ENCODE measurements at places on chromosomes 11 and 22.

DNA sequence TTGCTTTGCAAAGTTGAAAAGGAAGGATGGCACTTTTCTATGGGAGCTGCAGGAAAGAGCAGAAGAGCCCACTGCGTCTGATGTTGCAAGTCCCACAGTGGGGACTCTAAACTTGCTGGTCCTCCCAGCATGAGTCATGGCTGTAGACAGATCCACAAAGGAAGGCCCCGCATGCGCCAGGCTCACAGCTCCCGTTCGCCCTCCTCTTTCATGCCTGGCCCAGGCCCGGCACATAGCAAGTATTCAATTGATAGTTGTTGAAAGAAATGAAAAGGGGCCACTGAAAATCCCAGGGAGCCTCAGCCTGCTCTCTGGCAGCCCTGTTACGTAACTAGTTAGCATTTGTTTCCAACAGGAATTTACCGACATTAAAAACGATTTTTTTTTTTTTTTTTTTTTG lies 18.9 kb downstream of the AP1B1 start:
- DNase-seq = no peak

DNA sequence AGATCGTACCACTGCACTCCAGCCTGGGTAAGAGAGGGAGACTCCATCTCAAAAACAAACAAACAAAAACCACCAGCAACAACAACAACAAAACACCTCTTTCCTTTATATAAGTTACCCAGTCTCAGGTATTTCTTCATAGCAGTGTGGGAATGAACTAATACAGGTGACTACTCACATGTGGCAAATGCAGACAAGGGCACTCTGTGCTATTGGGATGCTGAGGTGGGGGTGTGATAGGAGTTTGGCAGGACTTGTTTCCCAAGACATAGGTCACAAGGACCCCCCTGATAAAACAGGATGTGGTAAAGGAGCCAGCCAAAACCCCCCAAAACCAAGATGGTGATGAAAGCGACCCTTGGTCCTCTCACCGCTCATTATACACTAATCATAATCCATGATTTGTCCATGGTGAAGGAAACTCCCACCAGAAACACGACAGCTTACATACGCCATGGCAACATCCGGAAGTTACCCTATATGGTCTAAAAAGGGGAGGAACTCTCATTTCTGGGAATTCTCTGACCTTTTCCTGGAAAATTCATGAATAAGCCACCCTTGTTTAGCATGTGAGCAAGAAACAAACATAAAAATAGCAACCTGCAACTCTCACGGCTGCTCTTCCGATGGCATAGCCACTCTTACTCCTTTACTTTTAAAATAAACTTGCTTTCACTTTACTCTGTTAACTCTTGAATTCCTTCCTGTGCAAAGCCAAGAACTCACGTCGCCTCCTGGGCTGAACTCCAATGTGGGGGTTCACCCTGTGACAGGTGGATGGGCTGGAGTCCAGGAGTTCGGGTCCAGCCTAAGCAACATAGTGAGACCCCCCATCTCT lies 18.8 kb upstream of the INCENP start:
- no peak for DNase-seq

DNA sequence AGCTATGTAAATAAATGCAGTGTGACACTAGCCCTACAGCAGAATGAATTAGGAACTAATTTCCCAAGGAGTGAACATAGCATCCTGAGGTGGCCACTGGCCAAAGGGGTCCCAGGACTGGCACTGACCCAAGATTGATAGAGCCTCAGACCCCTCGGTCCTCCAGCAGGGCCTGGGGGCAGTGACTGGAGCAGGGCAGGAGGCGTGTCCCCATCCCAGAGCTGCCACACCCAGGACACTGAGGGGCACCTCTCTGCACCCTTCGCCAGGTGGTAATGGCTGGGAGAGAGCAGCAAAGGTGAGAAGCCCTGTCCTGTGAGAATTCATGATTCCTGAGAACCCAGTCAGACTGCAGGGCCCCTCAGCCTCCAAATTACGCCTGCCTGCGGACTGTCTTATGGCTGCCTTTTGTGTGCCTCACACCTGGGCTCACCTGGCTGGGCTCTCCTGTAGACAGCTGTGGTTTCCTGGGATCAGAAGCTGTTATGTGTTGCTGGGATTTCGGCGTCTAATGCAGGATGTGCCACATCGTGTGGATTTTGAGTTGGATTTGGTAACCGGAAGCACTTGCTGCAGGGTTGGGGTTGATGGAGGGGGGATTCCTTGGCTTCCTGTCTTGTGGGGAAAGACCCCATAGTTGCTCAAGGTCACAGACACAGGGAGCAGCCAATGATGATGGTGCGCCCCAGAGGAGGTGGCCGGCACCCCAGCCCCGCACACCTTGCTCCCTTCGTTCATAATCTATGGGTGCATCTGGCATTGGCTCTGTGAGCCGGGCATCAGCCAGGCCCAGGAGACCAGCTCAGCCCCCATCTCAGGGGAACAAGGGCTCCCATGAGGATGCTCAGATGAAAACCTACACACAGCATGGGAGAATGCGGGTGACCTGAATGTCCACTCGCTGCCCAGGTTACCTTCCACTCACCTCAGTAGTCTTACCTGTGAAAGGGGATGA lies 582.9 kb downstream of the BRD1 start:
- no peak for DNase-seq

DNA sequence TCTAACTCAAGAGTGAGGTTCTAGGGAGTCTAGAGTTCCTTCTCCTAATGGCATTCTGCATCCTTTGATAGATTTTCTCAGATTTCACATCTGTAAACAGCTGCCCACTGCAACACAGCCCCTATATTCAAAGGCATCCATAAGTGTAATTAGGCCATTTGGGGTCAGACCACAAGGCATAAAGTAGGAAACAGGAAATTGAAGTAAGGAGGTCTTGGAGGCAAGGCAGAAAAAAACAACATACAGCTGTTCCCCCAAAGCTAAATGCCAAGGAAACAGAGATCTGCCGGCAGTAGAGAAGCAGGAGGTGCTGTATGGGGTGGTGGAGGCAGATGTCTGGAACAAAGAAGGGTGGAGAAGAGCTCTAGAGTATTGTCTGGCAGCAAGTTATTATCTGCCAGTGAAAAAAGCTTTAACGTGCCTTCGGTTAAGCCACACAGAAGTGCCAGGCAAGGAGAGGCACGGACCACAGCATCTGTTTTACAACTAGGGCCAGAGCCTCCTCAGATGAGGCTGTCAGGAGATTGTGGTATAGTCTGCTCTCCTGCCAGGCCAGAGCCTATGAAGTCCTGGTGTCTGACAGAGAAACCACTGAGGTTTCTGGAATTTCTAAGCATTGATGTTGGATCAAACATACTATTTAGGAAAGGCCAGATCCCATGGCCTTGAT lies 100.2 kb upstream of the CHRM4 start:
- DNase-seq = no peak

DNA sequence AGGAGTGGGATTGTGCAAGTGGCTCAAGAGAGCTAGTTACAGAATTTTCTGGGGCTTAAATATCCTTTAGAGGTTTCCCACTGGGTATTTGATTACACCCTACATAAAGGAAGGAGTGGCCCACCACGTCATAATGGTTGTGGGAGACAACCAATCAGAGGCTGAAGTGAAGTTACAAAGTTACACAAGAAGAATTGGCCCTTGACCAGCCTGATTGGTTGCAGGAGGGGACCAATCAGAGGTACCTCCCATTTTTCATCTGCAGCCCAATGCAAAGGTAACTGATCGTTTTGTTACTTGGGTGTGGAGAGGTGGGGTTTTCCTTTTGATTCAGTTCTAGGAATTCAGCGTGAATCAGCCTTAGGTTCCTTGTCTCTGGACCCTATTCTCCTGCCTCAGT lies 430.5 kb upstream of the FAT3 start:
- no peak for DNase-seq

GRCh38 chr11:34160049-34160721 lies 54.8 kb downstream of the NAT10 start:
- DNase-seq = no peak

GRCh38 chr11:131839326-131839725 lies 468.9 kb downstream of the NTM start:
- DNase-seq = no peak

DNA sequence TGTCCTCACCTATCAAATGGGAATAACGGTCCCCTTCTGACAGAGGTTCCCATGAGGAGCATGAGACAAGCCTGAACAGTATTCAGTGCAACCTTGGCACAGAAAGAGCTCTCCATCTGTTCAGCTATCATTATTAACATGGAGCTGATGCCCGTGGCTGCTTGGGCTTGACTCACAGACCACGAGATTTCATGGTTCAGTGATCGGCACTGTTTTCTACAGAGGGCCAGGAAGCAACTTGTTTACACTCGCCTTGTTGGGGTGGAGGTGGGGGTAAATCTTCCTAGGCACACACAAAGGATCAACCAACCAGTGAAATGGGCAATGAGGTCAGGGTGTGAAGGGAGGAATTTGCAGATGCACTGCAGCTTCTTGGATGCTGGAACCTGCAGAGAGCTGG lies 88.2 kb downstream of the CWC15 start:
- no peak for DNase-seq

DNA sequence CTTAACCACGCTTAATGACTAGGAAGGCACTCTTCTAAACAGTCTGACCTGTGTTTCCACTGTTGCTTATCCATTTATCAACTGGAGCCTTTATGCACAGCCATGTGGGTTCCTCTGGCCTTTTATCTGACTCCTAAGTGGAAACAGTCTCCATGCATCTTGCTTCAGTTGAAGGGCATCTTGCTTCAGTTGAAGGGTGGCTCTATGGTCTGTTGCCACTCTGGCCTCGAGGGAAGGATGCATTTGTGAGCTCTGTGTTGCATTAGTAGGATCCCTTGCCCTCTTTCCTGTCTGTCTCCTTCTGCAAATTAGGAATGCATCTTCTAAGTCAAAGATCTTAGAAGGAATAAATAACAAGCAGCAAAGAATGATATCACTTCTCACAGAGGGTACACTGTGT lies 25.8 kb upstream of the C11orf96 start:
- no peak for DNase-seq

DNA sequence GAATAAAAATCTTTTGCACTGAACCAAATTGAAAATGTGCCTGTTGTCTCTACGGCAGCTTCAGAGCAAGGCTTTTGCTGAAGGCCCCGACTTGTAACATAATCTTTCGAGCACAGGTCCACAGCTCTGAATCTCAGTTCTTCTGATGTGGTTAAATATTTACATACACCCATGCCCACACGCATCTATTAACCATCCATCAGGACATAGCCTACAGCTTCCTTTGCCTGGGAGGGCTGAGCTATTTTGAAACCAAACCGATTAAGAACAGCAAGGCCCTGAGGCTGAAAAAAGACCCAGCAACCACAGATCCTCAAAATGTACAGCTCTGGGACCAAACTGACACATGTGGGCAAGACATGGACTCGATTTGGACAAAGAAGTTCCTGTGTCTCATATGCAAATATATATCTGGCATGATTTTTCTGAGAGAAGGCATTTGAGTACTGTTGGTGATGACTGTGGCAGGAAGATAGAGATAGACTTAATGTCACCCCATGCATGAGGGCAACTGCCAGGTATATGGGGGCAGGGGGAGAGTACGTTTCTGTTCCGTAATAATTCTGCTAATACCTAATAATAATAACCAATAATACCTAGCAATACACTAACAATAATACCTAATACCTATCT lies 322.7 kb upstream of the PLET1 start:
- no peak for DNase-seq
